ENCODE measurements at places on chromosomes 1 and 21.
A peak's percentile ranks its signal among the peaks of the same experiment; 100 is the strongest.

- no peak for DNase-seq
These were observed 7.2 kb downstream of the METTL13 start for GRCh38 chr1:171788696-171789095.

DNA sequence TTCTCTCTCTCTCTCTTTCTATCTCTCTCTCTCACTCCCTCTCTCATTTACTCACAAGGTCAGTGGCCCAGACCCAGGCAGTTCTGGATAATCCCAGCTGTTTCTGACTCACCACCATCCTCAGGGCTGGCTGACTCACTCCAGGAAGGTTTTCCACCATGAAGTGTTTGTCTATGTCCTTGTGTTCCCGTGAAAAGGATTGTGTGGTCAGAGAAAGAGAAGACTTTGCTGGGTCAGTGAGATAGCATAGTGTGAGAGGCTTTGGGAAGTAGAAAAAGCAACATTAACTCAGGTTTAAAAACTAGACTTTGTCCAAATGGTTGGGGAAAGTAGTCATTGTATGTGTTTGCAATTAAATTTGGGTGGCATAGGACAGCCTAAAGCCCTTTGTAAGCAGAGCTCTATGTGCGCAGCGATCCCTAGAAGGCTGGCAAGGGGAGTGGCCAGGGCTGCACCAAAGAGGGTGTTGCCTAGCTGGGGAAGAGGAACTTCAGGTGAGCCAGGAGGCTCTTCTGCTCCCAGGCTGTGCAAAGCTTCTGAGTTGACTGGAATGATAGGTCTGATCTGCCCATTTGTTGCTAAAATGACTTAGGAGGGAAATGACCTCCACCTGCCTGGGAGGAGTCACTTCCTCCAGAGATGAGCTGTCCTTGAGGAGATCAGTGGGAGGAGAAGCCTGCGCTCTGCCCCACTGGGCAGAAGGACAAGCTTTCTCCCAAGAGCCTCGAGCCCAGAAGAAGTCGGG lies 4.9 kb upstream of the CAPN2 start:
- DNase-seq = no peak

GRCh38 chr21:16013570-16013969 lies 283.8 kb downstream of the USP25 start:
- no peak for DNase-seq

- DNase-seq = no peak
These were observed 48.5 kb upstream of the B3GALT5 start for GRCh38 chr21:39564200-39564599.

- no peak for DNase-seq
These were observed 63.3 kb downstream of the RHOU start for GRCh38 chr1:228798548-228798947.

DNA sequence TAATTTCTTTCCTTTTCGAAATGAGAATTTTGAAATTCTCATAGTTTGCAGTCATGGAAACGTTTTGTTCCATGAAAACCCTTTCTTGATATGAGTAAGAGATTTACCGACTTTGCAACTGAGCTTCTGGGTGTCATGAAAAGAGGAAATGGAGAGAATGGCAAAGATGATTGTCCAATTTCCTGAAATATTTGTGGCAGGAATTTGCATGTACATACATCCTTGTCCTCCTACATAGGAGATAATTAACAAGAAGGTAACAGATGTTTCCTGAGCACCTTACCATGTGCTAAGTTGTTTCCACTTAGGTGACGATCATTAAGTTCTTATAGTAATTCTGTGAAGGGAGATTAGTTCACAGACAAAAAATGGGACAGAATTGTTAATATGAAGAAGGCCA lies 170.7 kb downstream of the NEGR1 start:
- no peak for DNase-seq

- DNase-seq = peak; percentile 17
These were observed 660 bp downstream of the GCLM start for GRCh38 chr1:93908394-93909145.

DNA sequence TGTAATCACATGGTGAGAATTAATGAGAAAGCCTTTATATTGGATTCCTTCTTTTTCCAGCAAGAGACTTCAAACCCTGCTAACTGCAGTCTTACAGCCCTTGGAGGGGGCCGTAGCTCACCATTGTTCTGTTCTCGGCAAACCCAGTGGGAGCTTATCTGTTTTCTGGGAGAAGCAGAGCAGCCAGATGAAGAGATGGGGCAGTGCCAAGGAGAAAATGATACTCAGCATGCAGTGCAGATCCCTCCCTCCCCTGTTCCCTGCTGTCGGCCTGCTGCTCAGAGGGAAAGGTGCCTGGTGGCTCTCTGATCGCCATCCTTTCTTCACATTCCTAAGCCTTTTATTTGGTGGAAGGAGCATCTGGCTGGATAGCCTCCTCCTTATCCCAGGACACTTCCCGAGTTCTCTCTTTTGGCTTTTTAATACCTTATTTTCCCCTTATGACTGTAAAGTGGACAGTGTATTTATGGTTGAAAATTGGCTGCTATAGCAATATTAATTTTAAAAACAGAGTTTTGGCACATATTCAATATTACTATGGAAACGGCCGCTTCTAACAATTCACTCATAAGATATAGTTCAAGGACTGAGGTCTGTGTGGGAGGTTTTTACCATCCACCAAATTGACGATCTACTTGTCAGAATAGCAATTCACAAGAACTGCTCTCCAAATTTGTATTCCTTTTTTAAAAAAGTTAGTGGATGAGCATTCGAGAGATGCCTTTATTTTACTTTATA lies 203.4 kb downstream of the CRB1 start:
- DNase-seq = no peak

Measured in stimulated activated CD8-positive, alpha-beta memory T cell treated with anti-CD3 and anti-CD28 coated beads, Interleukin-2, amount 100 ng/mL, for 48 hours (primary cell).